ENCODE measurements at places on chromosomes 4 and X.

DNA sequence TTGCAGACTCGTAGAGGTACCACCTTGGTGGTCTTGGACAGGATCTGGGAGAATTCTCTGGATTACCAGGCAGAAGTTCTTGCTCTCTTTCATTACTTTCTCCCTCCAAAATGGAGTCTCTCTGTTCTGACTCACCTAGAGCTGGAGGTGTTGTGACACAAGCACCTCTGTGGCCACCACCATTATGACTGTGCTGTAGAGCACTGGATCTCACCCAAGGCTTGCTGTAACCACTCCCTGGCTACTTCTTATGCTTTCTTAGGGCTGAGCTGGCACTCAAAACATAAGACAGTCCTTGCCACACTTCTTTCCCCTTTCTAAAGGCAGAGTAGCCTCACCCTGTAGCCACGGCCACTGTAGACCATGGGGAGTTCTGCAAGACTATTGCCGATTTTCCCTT, 296.6 kb upstream of the DIPK2B start:
- DNase-seq: no peak

DNA sequence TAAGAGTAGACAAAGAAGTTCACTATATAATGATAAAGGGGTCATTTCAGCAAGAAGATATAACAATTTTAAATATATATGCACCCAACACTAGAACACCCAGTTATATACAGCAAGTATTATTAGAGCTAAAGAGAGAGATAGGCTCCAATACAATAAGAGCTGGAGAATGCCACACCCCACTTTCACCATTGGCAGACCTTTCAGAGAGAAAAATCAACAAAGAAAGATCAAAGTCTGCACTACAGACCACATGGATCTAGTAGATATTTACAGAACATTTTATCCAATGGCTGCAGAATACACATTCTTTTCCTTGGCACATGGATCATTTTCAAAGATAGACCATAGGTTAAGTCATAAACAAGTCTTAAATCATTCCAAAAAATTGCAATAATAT, 479.7 kb upstream of the DIAPH2 start:
- no peak for DNase-seq

DNA sequence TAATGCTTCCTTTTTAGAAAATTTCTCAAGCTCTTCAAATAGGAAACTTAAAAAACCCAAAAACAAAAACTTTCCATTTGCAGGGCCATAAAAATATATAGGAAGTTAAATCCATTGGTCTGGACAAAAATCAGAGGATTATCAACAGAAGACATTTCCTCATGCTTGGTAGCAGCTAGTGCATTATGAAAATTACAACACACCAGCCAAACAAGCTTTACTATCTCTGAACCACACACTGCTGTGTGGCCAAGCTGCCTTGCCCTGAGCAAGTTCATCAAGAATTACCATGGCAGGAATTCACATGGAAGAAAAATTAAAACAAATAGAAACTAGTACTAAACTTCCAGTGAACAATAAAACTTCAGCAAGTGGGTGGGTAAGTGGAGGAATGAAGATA, 3.6 kb downstream of the USP46 start:
- DNase-seq: no peak

GRCh38 chr4:83316459-83317165, 18.0 kb downstream of the HPSE start:
- no peak for DNase-seq

GRCh38 chr4:84971319-84971932, 4.9 kb upstream of the WDFY3 start:
- DNase-seq: no peak

DNA sequence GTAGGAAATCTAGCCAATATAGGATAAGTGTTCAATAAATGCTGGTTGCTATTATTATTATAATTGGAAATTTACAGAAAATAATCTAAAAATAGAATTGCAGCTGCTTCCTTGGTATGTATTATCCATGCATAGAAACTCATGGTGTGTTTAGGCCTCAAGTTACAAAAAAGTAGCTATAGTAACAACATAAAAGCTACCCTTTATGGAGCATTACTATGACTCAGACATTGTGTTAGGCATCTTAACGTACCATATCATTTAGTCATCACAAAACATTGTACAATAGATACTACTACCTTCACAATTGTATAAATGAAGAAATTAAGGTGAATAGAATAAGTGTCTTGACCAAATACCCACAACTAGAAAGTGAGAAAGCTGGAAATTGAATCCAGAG, 126.9 kb upstream of the NRK start:
- no peak for DNase-seq
